ENCODE measurements at places on chromosomes 2 and 18.

GRCh38 chr2:134273256-134273983 is 19.5 kb downstream of the MGAT5 start:
- DNase-seq, result no peak

DNA sequence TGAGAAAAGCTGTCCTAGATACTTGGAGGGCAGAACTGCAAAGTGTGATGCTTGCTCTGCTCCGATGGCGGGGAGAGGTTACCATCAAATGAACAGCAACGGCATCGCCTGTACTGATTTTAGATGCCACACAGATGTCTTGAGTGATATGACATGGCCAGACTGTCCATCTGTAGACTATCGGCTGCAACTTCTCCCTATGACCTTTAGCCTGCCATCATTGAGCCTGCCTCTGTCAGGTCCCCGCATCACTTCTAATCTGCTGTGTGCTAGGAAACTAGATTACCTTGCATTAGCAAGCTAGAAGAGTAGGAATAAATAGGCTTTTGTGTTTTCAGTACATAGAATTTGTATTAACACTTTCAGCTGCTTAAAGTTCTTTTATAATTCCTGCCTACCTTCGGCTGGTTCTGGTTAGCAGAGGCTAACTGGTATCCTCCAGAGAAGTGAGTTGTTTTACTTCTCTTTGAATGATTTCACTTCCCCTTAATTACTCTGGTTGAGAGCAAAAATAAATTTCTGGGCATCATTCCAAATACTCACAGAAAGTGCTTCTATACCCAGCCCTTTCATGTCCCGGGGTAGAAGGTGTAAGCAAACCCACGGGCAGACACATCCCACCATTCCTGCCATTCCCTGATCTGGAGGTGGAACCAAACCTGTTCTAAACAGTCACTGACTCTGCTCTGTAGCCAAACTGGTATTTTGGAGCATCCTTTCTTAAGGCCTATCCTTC is 24.0 kb downstream of the GAREM2 start:
- DNase-seq, result no peak

- DNase-seq, result no peak
These were observed 57.5 kb downstream of the MYL12B start for GRCh38 chr18:3319399-3319798.

DNA sequence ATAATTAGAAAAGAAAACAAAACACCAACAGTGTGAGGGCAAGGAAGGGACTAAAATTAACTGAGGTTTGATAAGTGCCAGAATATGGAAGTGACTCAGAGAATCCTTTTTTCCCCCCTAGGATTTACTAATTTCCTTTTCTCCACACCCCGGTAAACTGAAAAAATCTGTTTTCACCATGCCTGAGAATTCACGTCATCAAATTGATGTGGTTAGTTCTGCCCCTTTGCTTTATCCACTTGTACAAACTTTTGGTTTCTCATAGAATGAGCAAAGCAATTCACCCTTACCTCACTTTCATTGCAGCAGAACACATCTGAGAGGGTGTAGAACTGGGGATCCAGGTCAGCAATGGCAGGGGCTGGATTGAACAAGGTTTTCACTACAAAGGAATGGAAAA is 57.8 kb downstream of the RBKS start:
- DNase-seq, result no peak

- no peak for DNase-seq
These were observed 58.1 kb downstream of the CLASP1 start for GRCh38 chr2:121591199-121591598.

DNA sequence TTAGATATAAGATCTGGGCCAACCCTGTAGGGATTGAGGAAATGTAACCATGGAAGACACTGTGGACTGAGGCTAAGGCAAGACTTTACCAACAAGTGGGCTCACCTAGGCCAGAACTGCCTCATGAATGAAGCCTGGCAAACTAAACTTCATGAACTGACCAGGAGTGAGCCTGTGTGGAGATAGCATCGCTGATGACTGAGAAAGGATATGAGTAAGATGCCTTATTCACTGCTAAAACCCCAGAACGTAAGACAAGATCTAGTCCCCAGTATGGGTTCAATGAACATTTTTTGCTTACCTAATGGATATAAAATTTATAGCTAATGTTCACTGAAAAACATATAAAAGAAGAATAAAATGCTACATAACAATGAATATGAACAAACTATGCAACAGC is 399.8 kb downstream of the SATB2 start:
- DNase-seq, result no peak

GRCh38 chr18:69948919-69949537 is 1.4 kb upstream of the CD226 start:
- peak; percentile 68 for DNase-seq

- DNase-seq, result no peak
These were observed 210.4 kb downstream of the CDH19 start for GRCh38 chr18:66393463-66393862.

DNA sequence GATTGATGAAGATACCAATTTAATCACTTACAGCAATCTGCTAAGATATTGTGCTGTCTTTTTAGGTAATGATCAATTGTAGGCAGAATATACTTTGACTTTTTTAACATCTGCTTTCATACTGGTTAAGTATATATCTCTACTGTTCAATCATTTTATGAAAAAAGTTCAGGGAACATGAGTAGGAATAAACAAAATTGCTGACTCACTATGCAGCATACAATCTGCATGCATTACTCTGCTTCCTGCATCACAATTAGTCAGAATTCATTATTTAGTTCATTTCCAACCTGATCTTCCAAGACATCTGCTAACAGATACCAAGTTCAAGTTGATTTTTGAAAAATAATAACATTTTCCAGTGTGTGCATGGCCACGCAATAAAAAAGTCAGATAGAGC is 1430.4 kb upstream of the LRRTM1 start:
- no peak for DNase-seq

DNA sequence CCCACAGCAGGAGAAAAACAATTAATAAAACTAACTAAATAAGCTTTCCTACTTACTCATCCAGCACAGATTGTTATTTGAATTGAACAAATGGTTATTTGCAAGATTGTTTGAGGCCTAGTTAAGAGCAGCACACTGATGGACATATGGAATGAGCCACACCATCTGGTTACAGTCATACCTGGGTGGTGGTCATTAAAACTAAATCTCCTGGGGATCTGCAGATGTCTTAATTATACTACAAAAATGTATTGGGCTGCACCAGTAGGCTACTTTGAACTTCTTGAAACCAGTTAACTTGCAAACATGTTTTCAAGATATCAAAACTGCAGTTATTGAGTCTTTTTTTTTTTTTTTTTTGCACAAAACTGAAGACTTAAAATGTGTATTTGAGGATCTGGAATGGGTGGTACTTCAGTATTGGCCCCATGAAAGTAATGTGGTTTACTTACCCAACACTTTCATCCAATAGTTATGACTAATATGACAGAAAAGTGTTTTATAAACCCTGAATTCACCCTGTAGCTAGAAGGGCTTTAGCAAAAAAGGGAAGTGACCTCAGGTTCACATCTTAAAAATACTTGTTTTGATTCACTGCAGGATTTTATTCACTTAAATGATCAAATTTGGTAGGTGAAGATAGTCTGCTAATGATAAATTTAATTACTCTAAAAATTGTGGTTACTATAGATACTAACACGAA is 10.8 kb downstream of the AGFG1 start:
- no peak for DNase-seq

DNA sequence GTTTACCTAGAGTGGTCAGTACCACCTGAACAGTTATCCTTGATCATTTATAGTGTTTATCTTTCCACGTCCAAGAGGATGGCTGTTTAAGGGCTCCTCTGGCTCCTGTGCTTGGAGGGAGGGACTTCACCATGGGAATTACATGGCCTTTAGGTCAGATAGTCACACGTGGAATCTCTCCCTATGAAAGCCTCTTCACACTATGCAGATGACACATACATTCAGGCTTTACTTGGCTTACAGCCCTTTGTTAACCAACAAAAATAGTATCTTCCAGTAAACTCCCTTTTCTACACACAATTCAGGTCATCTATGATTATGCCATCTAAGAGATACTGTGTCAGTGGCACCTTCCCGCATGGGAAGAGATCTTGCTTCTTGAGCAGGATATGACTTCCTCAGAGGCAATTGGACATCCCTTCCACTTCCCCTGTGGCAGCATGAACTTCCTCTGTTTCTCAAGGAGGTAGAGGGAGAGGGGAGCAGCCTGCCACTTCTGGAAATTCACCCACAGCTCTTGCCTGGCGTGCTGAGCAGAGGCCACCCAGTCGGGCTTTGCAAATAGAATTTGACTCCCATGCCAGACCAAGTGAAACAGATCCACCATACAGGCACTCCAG is 53.5 kb downstream of the COLEC12 start:
- no peak for DNase-seq

GRCh38 chr2:95384854-95385569 is 17.5 kb upstream of the FAHD2A start:
- no peak for DNase-seq

GRCh38 chr2:168907940-168908662 is 7.0 kb downstream of the G6PC2 start:
- no peak for DNase-seq

GRCh38 chr2:36538335-36538734 is 59.6 kb downstream of the FEZ2 start:
- DNase-seq, result no peak

DNA sequence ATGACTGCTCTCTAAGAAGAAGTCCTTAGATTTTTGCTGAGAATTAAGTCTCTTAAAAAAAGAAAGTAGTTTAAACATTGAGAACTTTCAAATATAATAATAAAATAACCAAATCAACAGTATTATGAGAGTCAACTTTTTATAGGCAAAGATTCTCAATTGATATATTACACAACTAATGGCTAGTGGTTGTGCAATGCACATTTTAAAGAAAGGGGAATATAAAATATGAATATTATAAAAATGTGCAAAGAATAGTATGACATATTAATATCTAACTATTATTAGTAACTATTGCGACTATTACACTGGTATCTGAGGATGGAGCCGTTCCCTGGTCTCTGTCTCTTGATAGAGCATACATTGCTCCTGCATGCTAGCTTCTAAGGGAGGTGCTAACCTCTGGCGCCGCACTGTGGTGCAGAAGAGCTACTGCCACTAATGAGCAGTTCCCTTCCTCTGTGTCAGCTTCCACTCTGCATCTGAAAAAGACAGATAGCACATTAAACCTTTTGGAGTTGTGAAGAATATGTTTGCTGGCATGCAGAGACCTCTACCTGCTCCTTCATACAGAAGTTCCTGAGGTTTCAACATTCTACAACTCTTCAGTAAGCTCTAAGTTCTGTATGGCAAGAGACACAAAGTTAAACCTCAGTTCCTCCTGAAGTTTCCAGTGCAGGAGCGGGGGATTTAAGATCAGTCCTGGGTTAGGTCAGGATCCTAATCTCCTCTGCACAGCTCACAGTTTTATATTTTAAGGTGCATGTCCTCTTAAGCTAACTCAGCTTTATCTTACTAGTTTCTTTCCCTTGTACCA is 3.5 kb upstream of the SLC9A2 start:
- DNase-seq, result no peak

DNA sequence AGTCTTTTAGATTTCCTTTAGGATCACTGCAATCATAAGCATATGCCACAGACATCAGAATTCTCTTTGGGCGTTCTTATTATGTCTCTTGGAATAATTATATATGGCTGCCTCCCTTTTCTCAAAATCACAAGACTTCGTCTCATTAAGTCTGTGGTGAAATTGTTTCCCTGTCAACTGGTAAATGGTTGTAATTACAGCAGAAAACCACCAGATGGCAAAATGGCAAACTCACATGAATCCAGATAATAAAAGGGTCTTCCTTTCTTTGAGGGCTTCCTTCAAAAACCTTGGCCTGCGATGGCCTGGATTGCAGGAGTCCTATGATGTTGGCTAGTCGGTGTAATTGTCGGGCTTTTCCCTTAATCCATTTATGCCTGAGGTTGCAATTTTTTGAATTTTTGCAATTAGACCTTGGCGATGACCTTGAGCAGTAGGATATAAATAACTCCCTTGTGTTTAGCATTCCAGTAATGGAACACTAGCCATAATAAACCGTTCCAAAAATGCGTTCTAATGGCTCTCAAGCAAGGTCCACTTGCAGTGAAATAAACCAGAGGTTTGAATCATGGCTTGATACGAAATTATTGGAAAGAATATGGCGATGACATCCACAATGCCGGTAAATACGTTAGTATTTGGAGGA is 656.4 kb downstream of the MBD2 start:
- DNase-seq, result no peak

GRCh38 chr18:27964811-27965210 is 212.1 kb downstream of the CDH2 start:
- DNase-seq, result no peak

DNA sequence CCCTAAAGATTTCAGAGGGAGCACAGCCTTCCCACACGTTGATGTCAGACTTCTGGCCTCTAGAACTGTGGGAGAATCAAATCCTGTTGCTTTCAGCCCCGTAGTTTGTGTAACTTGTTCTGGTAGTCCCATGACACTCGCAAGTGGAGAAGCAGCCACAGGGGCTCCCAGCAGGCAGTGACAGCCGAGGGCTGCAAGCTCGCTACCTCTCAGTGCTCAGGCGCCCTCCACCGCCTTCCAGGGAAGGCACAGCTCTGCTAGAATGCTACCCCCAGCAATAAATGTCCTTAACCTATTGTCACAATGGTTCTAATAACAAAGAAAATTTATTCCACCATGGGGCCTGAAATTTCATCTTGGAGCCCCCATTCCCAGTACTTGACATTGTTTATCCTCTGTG is 143.1 kb upstream of the ZNF236 start:
- DNase-seq, result no peak

GRCh38 chr18:80201739-80202138 is 45.6 kb downstream of the PARD6G start:
- DNase-seq, result no peak

GRCh38 chr18:40851014-40851429 is 1104.0 kb upstream of the PIK3C3 start:
- no peak for DNase-seq

GRCh38 chr2:85604568-85605339 is 2.3 kb upstream of the TMEM150A start:
- no peak for DNase-seq

GRCh38 chr2:66541646-66542045 is 106.7 kb downstream of the MEIS1 start:
- no peak for DNase-seq

- no peak for DNase-seq
These were observed 342.5 kb downstream of the CYRIA start for GRCh38 chr2:16323126-16323520.
